ENCODE measurements at places on chromosomes 3 and 15.

DNA sequence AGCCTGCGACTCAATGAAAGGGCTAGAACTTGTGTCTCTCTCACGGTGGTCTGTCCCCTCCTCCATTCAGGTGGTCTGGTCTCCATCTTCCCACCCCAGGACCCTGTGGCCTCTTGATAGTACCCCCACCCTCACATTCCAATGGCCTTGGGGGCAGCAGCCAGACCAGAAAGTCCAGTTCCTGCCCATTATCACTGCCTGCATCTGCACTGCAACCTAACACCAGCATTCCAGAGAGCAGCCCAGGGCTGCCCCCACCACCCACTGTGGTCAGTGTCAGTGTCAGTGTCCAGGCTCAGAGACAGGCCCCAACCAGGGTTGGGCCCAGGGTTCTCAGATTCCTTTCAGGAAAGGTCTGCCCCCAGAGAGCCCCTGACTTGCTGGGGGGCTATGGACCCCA, 12.6 kb downstream of the IGDCC3 start:
- DNase-seq: no peak

DNA sequence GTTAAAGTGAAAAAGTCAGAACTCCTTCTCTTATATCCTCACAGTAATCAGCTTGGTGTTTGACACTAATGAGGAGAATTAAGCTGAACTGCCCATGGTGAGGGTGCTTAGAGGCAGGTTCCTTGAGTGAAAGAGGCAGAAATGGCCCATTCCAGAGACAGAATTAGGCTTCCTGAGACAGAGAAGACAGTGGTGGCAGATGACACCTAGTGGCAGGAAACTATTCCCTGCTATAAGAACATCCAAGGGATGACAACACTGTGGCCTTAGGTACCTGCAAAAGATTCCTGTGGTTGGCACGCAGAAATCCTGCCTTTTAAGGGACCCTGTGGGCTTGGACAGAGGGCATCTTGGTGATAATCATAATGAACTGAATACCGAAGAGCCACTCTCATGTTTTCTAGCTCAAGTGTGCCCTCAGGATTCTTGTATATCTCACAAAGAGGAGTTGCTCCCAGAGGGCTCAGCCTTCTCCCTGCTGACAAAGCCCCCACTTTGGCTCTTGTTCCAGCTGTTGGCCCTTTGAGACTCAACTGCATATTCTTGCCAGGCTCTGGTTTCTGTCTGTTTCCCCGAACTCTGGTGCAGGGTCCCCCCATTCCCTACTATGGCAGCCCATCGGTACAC, 56.0 kb downstream of the KBTBD12 start:
- DNase-seq: no peak

DNA sequence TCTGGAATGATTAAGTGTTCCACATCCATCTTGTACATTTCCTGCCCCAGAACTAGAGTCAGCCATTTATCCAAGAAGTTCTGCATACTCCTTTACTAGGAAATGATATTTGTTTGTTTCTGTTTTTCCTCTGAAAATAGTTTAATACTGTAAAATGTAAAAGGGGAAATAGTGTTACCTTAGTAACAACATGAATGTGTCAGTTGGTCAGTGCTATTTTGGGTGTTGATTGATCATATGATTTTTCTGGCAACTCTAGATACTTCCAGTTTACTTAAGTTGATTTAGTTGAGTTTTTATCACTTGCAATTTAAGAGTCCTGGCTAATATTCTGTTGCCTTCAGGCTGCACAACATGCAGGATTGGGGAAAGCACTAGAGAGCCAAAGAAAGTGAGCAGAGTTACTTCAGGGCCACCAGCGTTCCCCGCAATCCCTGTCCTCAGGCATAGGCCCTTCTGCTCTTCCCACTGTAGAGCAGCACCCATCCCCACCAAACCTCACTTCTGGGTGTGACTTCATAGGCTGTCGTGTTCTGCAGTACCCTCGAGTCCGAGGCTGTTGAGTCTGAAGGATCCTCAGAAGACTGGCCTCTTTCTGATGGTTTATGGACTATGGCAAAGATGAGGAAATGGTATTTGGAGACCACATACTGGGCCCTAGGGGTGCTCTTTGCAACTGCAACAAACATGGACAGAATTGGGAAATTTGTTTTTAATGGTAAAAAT, 69.0 kb downstream of the CHD2 start:
- no peak for DNase-seq

- no peak for DNase-seq
These were observed 107.8 kb upstream of the BCL6 start for GRCh38 chr3:187852842-187853730.

DNA sequence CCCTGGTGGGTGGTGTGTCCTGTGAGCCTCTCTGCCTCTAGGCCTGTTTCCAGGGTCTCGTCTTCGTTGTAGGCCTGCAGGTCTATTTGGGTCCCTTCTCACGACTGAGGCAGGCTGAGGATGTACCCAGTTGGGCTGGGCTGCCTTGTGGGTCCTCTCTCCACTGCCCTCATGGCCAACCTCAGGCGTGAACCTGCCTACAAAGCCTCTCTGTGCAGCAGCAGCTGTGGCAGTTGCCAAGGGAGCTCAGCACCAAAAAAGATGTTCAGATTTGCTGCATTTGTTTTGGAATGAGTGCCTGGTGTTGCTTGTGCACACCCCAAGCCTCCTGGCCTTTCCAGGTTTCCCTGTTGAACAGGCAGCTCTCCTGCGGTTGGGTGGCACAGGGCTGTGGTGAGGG, 13.4 kb downstream of the KLF13 start:
- DNase-seq: no peak

DNA sequence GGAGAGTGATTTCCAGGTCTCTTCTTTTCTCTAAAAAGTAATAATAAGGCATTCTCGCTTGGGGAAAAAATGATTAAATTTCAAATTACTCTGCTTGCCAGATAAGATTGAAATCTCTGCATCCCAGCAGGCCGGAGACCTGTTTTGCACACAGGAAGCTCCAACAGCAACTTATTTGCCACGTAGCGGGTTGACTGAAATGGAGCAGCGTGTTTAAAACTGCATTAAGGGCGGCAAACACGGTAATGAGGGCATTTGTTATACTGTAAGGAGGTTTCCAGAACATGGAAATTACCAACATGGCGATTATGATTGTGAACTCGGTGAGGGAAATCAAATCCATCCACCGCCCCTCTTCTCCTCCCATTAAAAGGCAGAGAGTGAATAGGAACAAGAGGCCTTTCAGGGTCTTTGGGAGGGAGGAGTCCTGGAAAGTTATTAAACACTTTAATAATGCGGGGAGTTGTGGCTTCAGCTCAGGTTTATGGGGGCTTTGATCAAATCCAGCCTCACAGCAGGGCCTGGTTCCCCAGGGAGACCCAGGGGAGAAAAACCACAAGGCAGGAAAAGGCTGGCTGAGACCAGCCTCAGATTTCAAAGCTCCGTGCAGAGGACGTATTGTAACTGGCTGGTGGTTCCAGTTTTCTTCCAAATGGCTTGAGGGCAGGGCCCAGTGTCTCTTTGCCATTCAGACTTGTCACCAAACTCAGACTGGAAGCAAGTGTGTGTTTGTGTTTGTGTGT, 242.3 kb downstream of the TLE3 start:
- no peak for DNase-seq

- DNase-seq: no peak
These were observed 3.1 kb downstream of the KAT2B start for GRCh38 chr3:20043396-20043795.

GRCh38 chr3:11381141-11381540, 108.9 kb downstream of the ATG7 start:
- DNase-seq: no peak

DNA sequence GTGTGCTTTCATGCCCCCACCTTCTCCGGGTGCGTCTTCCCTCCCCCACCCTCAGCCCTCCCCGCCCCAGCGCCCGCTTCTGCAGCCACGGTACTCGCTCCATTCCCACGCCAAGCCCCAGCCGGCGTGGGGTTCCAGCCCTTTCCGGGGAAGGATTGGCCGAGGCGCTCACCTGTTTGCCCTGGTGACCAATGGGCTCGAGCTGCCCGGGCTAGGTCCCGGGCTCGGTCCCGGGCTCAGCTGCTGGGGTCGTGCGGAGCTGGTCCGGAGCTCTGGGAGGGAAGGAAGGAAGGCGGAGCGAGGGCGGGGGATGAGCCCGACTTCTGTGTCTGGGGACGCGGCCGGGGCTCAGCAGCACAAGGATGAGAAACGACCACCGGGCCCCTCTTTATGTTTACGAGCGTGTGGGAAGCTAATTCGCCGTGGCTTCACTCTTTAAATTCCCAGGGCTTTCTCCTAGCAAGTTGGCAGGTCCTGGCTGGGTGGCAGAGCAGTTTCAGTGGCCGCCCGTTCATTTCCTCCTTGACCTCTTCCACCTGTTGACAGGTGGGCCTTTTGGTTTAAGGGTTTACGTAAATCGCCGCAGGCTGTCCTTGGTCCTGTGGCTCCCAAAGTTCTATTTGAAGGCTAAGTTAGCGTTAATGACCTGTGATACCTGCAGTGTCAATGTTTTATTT, at the start of gene IGSF10:
TSS of gene IGSF10 (minus strand) at position 288 of the 677 bp plus-strand sequence. CDS start 2,352 bp downstream, outside the sequence.
- DNase-seq: no peak

- DNase-seq: no peak
These were observed 17.7 kb downstream of the IREB2 start for GRCh38 chr15:78455749-78456148.

- no peak for DNase-seq
These were observed 462.7 kb upstream of the ATP11B start for GRCh38 chr3:182330646-182331045.

DNA sequence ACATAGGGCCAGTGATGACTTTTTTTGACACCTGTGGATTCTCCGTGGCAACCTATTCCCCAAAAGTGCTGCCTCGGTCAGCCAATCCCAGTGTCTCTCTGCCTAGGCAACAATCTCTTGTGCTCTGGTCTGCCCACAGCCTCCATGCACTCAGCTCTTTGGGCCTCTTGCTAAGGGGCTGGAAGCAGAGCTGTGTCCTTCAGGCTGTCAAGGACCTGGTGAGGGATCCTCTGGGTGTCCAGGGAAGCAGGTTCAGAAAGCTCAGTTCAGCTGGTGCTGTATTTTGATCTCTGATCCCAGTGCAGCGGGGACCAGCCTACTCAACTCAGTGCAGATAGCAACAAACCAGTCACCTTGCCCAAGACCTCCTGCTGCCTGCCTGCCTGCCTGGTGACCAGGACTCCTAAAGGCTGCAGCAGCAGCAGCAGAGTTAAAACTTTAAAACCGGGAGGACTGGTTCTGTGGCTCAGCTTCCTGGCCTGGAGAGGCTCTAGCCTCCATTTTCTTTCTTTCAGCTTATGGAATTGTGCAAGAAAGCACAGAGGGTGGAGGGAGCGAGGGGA, 6.2 kb downstream of the PAK6 start:
- DNase-seq: no peak

DNA sequence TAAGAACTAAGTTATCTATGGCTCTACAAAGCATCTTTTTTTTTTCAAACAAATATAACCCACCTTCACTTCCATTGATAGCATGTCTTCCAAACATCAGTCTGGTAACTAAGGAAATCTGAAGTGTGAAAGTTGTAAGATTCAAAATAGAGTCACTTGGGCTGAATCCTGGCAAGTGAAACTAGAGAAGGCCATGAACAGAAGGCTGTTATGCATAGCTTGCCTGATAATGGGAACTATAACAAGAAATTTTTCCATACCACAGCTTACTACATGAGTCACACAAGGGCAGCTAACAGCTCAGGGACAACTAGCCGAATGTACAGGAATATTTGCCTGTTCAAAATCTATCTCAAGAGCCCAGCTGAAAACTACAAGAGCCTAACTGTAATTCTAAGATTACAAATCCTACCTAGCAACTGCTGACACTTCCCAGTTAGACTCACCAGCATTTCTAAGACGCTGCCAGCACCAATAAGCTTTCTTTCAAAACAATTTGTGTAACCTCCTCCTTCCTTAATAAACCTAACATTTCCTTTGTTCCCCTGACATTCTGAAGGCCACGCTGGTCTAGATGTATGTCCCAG, 1066.5 kb downstream of the PLOD2 start:
- peak; percentile 0 for DNase-seq

GRCh38 chr3:130786306-130786705, 39.7 kb upstream of the PIK3R4 start:
- DNase-seq: no peak

DNA sequence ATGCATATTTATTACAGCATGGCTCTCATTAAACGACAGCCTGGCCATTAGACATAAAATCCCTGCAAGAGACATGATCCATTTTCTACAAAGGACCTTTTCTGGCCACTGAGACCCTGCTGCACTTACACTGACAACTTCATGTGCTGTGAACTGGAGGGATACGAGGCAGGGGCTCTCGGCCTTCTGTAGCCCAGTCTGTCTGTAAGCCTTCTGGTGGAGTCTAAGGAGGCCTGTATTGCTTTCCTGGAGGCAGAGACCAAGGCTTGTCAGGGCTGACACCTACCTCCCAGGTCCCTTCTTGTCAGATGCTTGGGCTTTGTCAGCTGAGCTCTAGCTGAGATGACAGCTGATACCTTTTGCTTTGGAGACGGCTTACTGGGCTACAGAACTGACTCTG, 776.9 kb upstream of the ARPP21 start:
- no peak for DNase-seq

DNA sequence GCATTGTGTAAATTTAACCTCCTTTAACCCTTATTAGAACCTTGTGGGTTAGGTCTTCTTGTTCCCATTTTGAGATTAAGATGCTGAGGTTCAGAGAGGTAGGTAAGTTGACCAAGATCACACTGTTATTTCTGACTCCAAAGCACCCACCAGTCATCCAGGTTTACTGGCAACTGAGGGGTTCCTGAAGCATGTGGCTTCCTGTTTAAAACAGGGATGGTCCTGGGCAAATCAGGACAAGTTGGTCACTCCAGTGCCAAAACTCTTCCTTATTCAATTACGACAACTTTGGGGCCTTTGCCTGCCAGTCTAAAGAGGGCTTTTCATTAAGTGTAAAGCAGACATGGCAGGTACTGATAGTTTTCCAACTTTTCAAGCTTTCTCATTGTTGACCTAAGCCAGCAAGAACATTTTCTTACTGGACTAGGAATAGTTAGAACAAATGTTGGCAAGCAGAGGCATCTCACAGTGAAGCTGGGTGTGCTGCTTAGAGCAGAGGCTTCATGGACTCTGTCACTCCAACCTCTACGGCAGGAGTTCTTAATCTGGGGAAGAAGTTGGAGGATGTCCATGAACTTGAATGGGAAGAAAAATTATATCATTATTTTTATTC, 149.4 kb upstream of the ADAMTS9 start:
- DNase-seq: no peak
